ENCODE measurements at places on chromosomes 5 and 9.

- no peak for DNase-seq
Measured at GRCh38 chr5:79929095-79929494, 62.0 kb downstream of the MTX3 start.

- no peak for DNase-seq
Measured at GRCh38 chr5:77806213-77806843, 30.2 kb upstream of the TBCA start.

GRCh38 chr9:111628411-111628810, 2.7 kb upstream of the DNAJC25 start:
- no peak for DNase-seq

DNA sequence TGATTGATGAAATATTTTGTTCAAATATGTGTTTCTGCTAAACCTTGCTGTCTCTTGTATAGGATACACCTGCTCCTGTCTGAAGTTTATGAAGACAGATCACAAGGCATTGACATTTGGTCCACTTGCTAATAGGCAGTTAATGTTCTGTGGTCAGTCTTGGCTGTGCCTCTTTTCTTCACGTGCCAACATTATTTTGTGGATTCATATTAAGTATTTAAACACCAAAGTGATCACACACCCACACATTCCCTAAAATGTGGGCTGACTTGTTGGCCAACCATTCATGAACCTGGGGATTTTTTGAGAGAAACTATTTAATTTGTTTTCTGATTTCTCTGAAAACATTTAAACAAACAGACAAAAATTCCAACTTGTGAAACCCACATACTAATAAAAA, 33.7 kb downstream of the ZNF462 start:
- DNase-seq = no peak

DNA sequence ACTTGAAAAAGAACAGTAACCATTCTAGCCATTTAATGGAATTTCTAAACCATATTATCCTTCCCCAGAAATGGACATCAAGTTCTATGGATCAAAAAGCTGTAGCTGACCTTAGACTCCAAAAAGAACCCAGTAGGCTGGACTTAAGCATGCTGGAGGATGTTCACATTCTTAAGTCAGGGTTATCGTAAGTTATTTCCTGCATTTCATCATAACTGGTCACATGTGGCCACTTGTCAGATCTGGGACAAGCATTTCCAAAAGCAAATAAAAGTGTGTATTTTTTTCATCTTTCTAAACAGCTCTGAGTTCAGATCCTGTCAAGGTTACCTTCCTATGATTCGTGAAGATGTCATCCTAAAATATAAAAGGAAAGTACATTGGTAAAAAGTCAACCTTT, 274.5 kb upstream of the PTGER4 start:
- DNase-seq = no peak

GRCh38 chr9:76516871-76517270, 57.9 kb downstream of the GCNT1 start:
- no peak for DNase-seq

DNA sequence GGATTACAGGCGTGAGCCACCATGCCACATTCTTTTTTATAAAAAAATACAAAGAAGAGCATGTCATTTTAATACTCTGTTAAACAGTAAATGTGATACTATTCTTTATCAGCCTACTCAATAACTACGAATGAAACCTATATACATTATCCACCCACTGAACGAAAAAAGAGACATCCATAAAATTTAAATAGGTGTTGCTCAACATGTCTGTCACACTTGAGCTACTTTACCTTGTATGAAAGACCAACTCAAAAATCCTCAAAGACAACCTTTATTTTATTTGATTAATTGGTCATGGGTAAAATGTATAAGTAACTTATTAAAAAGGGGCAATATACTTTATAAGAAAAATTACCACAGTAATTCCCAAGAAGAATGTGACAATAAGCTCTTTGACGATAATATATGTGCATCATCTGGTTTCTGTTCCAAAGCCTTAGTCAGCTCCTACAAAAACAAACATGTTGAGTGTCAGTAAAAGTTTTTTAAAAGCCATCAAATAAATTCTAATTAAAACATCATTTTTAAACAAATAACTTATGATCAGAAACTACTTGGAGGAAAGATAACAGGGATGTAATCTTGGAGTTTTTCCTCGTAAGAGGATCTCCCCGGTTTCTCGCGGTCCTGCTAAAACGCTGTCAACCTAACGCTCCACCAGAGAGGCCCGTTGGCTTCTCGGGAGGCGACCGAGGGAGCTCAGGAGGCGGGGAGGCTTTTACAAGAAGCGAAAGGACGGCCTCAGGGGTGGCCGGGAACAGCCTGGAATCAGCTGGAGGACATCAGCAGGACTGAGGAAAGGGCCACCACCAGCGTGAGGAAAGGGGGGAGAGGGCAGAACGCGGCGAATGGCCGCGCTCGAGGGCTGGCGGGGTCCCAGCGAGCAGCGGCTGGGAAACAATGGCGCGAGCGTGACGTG, 13.5 kb upstream of the ANKRD18B start:
- no peak for DNase-seq

DNA sequence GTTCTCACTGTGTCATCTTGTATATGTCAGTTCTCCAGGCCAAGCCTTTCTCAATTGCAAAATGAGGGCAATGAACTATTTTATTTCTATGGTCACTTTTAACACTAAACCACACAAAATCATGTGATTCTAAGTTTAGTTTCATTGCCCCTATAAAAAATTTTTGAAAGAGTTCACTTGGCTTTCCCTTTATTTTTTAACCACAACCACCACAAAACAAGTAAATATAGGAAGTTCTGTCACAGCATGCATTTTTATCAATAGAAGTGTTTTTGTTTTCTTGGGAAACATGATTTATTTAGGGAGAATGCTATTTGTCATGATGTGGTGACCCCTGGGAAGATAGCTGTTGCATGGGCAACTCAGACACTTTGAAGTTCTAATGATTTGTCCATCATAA, 169.1 kb downstream of the CSNK1G3 start:
- no peak for DNase-seq

GRCh38 chr5:36710039-36710438, 103.6 kb downstream of the SLC1A3 start:
- DNase-seq = no peak

DNA sequence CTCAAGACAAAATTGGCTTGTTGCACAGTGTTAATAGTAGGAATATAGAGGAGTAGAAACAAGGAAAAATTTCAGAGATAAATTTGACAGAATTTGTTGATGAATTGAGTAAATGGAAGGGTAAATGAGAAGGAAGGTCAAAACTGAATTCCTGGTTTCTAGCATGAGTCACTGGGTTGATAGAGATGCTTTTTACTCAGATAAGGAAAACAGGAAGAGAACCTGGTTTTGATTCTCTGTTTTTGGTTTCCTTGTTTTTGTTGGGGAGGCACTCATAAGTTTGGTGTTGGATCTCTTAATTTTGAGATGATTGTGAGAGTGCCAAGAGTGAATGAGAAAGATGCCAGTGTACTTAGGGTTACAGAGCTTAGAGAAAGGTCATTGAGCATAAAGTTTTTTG, 7.1 kb downstream of the LRRC70 start:
- DNase-seq = no peak

- no peak for DNase-seq
Measured at GRCh38 chr9:91660521-91660920, 236.9 kb upstream of the NFIL3 start.

- peak; percentile 22 for DNase-seq
Measured at GRCh38 chr9:76658510-76659231, 105.6 kb upstream of the PCA3 start.

DNA sequence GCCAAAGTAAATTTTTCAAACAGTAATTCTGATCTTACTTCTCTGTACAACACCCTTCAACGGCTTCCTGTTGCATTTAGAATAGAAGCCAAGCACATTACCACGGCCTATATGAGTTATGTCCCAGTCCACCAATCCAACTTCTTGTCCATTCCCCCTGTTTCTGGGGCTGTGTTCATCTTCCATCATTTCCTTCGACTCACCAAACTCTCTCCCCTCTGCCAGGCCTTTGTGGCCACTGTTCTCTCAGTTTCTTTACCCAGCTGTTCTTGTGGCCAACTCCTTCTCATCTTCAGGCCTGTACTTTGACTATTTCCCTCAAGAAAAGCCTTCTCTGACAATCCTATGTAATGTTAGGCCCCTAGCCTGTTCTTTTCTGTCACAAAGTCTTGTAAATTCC, 259.4 kb upstream of the EFNA5 start:
- DNase-seq = no peak

- DNase-seq = no peak
Measured at GRCh38 chr9:112396872-112397271, 17.0 kb downstream of the HSDL2 start.

DNA sequence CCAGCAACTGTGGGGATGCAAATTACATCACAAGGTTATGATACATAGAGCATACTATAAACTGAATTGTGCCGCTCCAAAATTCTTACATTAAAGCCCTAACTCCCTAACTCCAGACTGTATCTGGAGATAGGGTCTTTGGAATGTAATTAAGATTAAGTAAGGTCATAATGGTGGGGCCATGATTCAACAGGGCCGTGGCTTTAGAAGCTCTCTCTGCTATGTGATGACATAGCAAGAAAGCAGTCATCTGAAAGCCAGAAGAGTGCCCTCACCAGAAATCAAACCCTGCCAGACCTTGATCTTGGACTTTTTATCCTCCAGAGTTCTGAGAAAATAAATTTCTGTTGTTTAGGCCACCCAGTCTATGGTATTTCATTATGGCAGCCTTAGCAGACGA, 123.9 kb downstream of the FBXL17 start:
- DNase-seq = no peak

DNA sequence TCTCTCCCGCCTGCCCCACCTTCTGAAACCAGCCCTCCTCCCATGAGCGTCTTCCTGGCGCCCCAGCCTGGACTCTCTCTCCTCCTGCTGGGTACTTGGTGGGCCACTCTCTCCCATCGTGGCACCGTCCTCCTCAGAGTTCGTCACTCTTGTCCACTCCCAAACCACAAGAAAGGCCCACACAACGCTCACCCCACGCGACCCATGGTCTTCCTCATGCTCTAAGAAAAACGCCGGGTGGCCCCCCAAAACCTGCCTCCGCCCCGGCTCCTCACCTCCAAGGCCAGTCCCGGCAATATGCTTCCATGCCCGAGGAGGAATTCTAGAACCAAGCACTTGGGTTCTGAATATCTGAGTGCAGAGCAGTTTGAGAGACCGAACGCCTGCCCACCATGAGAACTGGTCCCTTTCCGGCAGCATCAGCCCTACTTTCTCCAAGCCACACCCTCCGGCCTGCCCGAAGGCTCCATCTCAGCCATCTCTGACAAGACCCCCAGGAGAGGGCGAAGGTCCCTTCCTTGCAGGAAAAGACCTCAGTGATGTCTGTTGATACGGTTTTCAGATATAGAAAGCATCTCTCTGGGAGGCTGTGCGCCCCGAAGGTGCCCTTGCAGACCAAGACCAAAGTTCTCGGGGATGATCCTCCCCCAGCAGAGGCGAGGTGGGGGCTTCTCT, 15.0 kb downstream of the SLC6A3 start:
- DNase-seq = no peak

DNA sequence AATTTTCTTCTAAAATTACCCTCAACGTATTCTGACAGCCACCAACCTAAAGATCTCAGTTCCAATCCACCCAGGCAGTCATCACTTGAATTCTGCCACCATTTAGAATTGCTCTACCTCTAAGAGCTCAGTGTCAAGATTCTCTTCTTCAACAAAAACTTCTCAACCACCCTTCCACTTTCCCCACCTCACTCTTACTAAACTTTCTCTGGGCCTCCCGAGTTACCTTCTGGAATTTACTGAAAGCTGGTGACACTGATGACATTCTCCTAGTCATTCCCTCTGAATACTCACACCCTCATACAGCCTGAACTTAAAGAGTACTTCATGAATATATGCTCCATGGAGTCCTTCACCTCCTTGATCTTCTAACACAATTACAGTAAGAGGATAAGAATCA, 209.5 kb downstream of the TSSK1B start:
- no peak for DNase-seq

DNA sequence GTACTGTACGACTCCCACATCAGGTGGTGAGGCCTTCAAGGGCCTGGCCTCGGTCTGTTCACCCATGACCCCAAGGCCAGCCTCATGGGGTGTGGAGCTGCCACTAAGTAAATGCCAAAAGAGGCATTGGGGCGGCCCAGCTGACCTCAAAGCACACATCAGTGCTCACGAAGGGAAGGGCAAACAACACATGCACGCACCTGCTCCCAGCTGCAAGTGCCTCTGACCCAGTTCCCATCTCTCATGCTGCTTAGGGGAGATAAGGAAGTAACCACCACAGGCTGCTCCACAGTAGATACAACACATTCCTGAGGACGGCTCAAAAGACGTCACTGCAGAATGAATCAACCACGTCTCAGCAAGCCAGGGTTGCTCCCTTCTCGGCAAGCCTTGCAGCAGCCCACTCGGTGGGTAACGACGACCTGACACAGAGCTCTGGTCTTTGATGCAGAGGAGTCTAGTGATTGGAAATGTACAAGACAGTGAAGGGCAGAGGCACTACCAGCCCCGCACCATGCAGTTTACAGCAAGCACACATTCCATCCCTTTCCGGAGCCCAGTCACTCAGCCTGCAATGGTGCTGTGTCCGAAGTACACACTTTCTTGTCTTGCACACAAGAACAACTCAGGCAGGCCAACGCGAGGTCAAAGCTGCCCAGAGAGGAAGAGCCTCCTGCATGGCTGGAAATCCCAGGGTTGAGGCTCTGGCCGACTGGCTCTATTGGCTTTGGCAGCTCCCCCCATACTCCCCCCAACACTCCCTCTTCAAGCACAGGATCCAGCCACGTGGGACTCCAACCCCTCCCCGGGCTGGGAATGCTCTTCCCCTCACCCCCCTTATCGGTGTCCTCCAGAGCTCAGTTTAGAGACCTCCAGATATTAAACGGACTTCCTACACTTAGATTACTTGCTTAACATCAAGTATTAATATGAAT, 31.8 kb downstream of the FABP6 start:
- DNase-seq = peak; percentile 20

DNA sequence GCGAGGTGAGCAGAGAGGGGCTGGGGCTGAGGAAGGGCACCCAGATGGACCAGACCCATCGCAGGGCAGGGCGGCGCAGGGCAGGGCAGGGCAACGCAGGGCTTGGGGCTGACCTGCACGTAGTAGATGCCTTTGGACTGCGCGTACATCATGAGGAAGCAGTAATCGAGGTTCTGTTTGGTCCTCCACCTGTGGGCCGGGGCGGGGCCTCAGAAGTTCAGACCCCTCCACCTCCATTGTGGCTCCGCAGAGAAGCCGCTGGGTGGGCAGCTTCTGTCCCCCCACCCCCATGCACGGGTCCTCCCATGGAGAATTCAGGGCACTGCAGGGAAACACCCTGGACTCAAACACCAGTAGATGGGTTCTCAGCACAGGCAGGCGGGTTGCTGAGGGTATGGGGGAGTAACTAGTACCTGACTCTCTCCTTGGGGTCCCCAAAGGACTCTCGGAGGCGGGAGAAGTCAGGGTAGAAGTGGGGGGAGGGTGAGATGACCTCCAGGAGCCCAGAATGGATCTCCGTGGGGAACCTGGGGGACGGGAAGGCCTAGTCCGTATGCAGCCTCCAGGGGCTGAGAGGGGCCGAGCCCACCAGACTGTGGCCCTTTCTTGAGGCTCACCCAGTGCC, 6.4 kb downstream of the LTC4S start:
- no peak for DNase-seq

- DNase-seq = no peak
Measured at GRCh38 chr5:150353032-150353675, 4.3 kb upstream of the TCOF1 start.
